Right forelimb (tissue), 1 donor: ENCODE measurements at places on chromosomes 4 and X.
A peak's percentile ranks its signal among the peaks of the same experiment; 100 is the strongest.

DNA sequence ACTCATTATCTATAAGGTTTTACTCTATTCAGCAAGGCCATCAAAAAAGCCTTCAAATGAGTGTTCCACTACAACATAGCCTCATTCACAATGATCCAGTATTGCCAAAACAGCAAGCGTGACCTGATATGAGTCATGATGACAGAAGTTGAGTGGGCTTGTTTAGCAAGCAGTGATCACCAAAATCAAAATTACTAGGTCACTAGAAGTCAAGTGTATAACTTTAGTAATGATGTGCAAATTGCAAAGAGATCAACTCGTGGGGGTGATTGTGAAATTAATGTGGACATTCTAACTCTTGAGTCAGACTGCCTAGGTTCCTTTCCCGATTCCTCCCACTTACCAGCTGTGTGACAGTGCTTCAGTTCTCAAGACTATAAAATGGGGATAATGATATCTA, 124.5 kb downstream of the CHM start:
- DNase-seq, result no peak

DNA sequence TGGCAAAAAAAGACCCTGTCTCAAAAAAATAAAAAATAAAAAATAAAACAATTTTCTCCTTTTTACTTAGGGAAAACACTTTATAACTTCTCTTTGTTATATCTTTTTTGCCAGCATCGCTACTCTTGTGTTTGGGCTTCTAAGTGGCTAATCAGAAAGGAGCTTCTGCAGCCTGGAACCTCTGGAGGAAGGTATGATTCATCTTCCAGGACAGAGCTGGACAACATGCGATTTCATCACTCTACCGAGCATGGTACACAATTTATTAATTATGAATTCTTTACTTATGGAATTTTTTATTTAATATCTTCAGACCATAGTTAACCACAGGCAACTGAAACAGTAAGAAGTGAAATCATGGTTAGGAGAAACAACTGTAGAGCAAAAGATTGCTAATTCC, 1254.3 kb upstream of the AGA start:
- DNase-seq, result no peak

DNA sequence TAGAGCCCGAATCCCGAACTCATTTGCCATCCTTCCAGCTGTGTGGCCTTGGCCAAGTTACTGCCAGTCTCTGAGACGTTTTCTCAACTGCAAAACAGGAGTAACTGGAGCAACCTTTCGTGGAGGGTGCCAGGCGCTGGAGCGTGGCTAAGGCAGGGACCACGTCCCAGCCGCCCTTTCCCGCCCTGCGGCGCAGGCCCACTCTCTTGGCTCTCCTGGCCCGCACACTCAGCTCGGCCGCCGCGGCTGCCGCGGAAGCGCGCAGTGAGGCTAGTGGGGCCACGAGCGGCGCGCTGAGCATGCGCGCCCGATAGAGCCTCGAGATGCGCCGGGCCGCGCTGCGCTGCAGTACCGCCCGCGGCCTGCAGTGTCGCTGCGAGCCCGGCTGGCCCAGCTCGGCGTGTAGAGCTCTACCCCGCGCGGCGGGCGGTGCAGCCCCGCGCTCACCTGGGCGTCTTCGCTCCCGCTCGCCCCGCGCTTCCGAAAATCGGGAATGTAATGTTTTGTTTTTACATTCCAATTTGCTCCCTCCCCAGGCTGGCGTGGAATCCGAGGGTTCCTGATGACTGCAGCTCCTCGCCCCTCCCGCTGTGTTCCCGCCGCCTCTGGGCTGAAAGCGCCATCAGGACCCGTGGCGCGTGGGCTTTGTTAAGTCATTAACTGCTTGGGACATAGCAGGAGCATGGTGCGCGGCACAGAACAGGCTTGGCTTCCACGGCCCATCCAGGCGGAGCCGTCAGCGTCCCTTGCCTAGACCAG, 4.0 kb upstream of the ZNF518B start:
- DNase-seq, result peak; percentile 84

DNA sequence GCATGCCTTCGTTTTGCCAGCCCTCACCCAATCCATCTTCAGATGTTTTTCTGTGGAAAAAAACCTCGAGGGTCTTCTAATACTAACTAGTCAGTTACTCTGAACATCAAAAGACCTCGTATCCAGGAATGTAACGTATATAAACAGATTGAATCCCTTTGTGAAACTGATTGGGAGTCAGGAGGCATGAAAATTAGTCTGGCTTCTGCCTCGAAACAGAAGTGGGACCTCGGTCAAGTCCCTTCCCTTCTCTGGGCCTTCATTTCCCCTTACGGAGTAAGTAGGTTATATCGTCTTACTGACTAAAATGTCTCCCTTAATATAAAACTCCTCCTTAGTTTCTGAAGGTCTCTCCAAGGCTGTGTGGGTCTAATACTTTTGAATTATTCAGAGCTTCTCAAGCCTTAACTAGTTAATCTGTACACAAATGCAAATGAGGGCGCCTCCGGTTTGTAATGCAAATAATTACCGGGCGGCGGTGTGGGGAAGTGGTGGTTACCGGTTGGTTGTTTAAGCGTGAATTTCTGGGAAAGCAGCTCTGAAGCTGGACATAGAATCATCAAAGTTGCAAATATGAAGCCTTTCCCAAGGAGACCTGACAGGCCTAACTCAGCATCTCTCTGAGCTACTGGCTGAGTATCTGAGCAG, 11.4 kb upstream of the NKRF start:
- DNase-seq, result no peak

GRCh38 chr4:148078061-148078460, 346.2 kb downstream of the ARHGAP10 start:
- DNase-seq, result no peak

DNA sequence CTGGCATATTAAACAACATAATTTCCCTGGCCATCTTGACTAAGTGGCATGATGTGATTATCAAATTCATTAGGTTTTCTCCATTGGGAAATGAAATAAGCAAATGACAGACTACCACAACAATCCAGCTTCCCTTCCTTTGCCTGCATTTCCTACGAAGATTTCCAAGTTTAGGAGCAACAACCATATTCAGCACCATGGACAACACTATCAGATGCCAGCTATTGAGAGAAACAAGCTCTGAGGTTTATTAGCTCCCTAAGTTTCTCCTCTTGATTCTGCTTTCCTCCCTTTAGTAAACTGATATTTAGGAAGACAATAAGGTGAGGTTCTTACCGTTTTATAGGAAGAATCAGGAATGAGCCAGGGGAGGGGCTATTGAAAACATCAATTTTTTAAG, 36.2 kb downstream of the DCX start:
- no peak for DNase-seq

DNA sequence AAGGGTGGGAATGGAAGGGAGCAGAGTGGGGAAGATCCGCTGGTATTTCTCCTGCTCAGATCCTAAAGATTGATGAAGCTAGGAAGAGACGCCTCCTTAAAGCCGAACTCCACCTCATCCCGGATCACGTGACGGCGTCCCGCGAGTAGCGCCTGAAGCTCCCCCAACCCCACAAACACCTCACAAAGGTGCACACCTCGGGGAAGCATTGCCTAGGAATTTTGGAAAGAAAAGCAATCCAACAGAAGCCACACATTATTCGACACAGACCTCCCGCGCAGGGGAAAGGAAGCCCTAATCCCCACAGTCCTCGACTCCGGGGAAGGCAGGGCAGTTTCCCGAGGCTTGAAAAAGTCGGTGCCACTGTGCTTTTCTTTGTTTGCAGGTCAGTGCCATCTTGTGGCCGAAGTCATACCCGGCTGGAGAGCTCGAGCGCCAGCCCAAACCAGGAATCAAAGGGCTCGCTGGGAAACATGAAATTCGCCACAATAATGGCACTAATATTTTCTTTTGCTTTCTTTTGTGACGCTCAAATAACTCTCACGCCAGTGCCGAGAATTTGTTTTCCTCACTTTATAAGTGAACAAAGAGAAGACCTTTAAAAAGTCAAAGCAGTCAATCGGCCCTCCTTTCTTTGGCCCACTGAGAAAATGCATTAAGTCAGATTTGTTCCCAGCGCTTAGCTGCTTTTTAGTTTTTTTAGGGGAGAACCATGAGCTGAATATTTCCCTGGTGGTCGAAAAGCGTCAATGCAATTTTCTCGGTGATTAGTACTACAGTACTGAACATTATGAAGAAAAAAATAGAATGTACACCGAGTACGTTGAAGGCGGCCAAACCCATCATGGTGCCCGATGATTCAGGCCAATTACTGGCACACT, at the start of gene NPY1R:
Gene NPY1R, minus strand, starts transcription at position 71 of the 881 bp plus-strand sequence. CDS start 6,042 bp downstream, outside the sequence.
- DNase-seq, result peak; percentile 87

- no peak for DNase-seq
These were observed 53.7 kb downstream of the C4orf46 start for GRCh38 chr4:158617956-158618355.

DNA sequence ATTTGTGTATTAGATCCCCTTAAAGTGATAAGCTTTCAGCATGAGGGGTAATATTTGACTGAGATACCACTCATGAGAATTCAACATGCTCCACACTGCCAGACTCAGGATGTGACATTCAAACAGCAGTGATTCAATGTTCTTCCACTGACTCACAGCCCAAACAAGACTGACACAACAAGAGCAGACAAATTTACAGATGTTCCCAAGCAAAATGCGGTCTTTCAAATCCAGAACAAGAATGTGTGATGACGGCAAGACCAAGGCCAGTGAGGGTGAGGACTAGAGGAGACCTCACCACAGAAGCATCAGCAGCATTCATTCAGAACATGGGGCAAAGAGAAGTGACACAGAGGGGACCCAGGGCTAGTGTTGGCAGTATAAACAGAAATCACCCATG, 99.3 kb upstream of the GRIA3 start:
- DNase-seq, result no peak

GRCh38 chrX:102654696-102655095, 3.4 kb downstream of the GPRASP1 start:
- DNase-seq, result no peak

- DNase-seq, result no peak
These were observed 545.5 kb downstream of the SPOCK3 start for GRCh38 chr4:166688835-166689234.

DNA sequence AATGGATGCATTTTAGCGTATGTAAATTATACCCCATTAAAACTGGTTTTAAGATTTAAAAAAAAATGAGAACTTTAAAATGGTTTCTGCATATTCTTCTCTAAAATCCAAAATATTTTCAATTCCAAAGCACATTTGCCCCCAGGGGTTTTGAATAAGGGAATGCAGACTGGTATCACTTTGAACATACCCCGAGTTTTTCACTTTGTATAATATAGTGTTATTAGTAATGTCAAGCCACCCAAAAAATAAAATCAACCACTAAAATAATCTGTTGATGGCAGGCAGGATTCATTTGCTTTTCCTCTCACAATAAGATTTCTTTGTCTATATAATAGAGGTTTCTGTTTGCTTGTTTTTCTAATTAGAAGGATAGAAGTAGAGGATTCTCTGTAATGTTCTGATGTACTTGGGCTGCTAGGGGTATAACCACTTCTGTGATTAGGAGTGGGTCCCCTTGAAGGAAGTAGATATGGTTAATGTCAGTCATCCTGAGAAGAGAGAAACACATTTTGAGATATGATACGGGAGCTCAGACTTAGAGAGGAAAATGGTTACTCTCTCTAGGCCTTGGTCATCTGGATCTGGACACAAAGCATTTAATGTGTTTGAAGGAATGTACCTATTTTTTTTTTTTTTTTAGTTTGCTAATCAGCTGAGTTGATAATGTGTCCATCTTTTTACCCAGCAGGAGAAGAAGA, 9.3 kb upstream of the LIN54 start:
- DNase-seq, result no peak

- no peak for DNase-seq
These were observed 49.5 kb downstream of the RGS12 start for GRCh38 chr4:3342182-3342854.

DNA sequence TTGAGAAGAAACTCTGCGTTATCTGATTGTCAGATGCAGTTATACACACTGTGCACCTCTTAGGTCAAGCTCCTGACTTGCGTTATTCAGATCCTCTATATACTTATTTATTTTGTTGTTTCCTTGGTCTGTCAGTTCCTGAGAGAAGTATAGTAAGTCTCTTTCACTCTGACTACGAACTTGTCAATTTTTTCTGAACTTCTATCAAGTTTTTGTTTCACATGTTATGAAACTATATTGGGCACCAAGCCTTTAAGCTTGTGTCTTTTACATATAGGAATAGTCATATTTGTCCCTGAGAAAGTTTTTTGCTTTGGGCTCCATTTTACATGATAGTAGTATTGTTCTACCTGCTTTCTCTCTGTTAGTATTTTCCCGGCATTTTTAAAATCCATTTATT, 31.7 kb downstream of the ZNF275 start:
- no peak for DNase-seq

GRCh38 chrX:39972340-39972739, 125.4 kb downstream of the BCOR start:
- DNase-seq, result no peak

DNA sequence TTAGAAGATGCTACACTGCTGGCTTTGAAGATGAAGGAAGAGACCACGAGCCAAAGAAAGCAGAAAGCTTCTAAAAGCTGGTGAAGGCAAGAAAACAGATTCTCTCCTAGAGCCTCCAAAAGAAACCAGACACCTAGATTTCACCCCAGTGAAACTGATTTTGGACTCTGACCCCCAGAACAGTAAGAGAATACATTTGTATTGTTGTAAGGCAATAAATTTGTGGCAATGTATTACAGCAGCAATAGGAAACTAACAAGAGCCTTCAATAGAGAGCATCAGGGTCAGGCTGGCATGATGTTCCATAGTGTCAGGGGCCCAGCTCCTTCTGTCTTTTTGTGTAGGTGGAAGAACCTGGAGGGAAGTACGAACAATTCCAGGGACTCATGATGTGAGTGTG, 6.0 kb upstream of the TEC start:
- no peak for DNase-seq

GRCh38 chr4:98686847-98687246, 28.4 kb upstream of the TSPAN5 start:
- no peak for DNase-seq

- no peak for DNase-seq
These were observed 22.7 kb downstream of the KLF3 start for GRCh38 chr4:38686682-38687081.

- no peak for DNase-seq
These were observed 195.9 kb downstream of the OR13H1 start for GRCh38 chrX:131739823-131740222.

DNA sequence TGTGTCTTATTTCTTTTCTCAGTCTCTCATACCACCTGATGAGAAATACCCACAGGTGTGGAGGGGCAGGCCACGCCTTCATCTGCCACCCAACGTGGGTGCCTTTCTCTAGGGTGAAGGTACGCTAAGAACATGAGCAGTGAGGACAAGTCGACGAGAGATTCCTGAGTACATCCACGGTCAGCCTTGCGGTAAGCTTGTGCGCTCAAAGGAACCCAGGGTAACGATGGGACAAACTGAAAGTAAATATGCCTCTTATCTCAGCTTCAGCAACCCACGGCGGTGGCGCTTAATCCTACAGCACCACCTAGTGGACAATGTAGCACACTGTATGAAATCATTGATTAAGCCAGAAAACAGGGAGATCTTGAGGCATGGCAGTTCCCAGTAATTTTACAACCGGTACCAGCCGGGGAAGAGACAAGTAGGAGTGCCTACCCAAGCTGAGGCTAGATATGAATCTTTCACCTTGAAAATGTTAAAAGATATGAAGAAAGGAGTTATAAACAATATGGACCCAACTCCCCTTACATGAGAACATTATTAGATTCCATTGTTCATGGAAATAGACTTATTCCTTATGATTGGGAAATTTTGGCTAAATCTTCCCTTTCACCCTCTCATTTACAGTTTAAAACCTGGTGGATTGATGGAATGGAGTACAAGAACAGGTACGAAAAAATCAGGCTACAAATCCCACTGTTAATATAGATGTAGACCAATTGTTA, 63.0 kb downstream of the ZNF732 start:
- no peak for DNase-seq
